ENCODE measurements at places on chromosomes 2 and 18.
A peak's percentile ranks its signal among the peaks of the same experiment; 100 is the strongest.

DNA sequence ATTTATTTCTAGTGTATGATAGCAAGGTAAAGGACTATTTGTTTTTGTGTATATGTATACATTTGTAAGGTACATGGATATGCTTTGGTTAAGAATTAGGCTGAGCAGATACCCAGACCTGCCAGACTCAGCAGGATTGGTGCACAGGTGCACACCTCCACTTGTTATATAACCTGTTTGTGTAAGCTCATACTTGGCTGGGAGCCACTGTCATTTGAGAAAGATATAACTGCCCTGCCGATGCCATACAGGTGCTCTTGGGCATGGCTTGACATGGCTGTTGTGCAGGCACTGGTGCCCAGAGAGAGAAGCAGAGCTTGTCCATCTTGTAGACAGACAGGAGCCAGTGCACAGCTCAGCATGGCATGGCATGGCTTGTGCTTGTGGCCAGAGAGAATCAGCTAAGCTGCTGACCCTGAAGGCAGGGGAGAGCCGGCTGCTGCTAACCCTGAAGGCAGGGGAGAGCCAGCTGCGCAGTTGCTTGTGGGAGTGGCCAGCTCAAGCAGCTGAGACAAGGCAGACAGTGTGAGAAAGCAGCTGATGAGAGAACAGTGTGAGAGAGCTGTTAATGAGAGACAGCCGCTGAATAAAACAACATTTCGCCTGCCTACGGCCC, 136.5 kb downstream of the RNF144A start:
- DNase-seq, result peak; percentile 63

GRCh38 chr2:158239271-158239670, 137.6 kb downstream of the UPP2 start:
- no peak for DNase-seq

DNA sequence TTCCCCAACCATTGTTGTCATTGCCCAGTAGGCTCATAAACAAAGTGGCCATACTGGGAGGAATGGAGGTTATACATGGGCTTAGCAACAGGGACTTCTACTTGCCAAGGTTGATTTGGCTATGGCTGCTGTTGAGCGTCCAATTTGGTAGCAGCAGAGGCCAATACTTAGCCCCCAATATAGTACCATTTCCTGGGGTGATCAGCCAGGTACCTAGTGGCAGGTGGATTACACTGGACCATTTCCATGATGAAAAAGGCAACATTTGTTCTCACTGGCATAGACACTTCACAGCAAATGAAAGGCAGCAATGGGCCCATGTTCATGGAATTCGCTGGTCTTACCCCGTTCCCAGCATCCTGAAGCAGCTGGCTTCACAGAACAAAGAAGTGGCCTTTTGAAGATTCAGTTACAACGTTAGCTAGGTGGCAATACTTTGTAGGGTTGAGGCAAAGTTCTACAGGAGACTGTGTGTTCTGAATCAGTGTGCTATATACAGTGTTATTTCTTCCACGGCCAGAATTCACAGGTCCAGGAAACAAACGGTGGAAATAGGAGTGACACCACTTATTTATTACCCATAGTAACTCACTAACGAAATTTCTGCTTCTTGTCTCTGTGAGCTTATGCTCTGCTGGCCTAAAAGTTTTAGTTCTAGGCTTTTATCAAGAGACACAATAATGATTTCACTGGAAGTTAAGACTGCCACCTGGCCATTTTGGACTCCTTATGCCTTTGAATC, 37.5 kb downstream of the FBXO11 start:
- no peak for DNase-seq

DNA sequence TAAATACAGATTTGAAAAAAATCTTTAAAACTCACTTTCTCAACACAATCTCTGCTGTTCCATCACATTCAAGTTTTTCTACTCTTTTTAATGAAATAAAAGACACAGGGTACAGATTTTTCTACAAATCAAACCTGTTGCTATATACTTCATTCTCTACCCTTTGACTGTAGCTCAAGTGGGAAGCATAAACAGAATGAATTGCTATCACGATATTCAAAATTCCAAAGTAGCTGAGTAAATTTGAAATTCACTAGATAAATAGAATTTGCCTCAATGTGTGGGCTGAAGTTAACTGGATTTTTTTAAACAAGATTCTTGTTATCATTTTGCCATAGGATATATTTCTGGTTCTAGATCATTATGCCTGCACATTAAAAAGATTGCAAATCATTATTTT, 185.9 kb downstream of the ZNF521 start:
- DNase-seq, result no peak

DNA sequence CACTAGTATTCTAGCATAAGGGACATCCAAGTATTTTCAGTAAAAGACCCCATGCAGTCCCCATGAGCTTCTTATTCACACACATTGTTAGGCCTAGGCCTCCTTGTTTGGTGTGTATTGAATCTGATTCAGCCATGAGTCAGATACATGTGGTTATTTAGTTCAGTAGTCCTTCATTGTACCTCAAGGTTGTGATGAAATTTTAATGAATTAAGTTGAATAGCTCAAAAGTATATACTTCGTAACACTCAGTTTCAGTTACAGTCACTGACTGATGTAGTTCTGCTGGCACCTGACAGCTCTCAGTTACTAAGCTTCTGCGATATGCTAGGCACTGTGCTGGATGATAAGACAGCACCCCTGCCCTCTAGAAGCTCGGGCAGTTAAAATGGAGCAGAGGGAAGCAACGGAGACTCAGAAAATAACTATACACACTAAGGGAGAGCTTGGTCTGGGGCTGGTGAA, 86.4 kb downstream of the XRCC5 start:
- no peak for DNase-seq

DNA sequence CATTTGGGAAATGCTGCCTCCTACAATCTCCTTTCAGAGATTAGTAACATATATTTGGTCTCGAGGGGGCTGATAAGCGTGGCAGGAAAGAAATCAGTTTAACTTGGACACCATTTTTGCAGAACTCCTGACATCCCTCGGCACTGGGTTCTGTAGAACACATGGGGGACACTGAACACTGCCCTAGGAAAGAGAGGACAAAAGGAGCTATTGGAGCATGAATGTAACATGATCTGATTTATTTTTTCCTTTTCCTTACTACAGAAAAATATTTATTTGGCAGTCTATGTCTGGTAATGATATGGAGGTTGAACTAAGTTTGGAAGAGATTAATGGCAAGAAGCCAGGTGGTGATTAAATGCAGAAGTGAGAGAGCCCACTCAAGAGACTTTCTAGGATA, 153.8 kb downstream of the AFF3 start:
- no peak for DNase-seq

- no peak for DNase-seq
These were observed 133.8 kb downstream of the AGAP1 start for GRCh38 chr2:235627682-235628081.

GRCh38 chr2:27587025-27587424, 4.2 kb downstream of the ZNF512 start:
- no peak for DNase-seq

Measured in head of caudate nucleus (tissue), 42 donors.